Breast epithelium (tissue), 4 donors: ENCODE measurements at places on chromosomes 16 and 17. TPM values are rescaled to one million over a fixed set of nuclear protein-coding genes. Genes with fewer than 3 reads are reported as not detected.

The CIITA gene
- 14.6 TPM for total RNA-seq

The YPEL2 gene
- 33.2 TPM for total RNA-seq

DNA sequence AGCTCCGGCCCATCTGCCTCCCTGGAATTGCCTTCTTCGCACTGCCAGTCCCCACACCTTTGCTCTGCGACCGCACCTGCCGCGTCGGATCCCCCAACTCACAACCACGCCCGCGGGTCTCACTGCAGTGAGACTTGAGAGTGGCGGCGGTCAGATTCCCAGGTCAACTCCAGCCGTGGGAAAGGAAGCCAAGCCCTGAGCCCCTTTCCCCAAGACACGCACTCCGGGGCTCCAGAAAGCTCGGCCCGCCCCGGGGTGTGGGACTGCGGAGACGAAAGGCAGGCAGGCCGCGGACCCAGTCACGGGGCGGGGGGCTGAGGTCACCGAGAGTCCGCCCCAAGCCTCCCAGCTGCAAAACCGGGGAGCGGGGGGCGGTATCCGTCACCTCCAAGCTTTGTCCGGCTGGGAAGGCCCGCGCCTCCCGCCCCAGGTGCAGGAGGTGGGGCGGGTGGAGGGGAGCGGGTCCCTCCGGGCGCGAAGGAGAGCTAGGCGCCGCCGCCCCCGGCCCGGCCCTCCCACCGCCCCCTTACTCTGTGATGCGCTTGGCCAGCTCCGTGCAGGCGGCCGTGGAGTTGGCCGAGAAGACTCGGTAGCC, 615 bp downstream of the PRPSAP1 start:
- no peak for DNase-seq

DNA sequence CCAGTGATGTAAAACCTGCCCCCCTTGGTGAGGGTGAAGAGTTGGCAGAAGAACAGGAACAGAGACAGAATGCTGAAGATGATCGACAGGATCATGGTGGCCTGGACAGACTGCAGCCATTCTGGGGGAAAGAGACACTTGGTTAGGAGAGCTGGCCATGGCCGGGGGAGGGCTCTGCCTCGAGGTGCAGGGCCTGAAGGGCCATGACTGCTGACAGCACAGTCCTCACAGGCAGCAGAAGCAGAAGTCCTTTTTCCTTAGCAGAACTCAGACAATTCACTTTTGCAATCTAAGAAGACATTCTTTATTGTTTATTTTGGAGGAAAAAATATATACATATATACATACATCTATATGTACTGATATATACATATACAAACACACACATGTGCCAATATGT, 25.6 kb downstream of the PMP22 start:
- no peak for DNase-seq

The ZNF821 gene
- 11.1 TPM for total RNA-seq

DNA sequence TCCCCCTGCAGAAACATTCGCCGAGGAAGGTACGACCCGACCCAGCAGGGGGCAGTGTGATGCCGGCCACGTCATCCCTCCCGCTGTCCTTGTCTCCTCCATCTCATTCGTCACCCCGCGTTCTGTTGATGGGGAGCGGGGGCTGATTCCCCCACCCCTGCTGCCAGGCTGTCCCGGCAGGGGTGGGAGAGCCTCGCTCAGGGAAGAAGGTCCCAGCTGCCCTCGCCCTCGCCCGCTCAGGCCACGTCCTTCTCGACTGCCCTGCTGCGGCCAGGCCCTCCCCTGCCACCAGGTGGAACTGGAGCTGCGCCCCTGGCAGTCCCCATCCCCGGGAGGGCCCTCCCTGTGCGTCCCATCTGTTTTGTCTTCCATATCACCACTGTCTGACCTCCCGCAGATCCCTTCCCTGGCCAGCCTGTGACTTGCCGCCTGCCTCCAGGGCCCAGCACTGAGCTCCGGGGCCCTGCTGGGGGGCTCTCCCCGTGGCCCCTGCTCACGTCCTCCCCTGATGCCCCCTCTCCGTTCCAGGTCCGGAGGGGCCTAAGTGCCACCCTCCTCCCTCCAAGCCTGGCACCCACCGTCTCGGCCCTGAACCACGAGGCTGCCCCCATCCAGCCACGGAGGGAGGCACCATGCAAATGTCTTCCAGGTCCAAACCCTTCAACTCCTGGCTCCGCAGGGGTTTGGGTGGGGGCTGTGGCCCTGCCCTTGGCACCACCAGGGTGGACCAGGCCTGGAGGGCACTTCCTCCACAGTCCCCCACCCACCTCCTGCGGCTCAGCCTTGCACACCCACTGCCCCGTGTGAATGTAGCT, 20.6 kb downstream of the ADAM11 start:
- peak; percentile 71 for DNase-seq

- no peak for DNase-seq
Measured at GRCh38 chr17:77631307-77631706, 327.2 kb upstream of the TNRC6C start.

DNA sequence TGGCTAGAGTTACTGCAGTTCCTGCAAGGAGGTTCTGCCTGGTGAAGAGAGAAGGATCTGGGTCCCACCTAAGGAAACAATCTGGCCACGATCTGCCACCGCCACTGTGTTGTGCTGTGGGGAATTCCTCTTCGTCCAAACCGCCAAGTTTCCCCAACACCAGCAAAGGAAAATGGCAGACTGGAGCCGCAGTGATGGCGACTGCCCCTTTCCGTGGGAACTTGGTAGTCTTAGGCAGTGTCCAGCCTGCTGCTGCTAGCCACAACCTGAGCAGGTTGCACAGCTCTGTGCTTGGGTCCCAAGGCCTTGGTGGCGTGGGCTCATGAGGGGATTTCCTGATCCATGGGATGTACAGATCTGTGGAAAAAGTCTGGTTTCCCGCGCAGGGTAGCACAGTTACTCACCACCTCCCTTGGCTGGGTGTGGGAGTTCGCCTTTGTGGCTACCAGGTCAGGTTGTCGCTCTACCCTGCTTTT, 28.6 kb downstream of the NFATC3 start:
- no peak for DNase-seq

DNA sequence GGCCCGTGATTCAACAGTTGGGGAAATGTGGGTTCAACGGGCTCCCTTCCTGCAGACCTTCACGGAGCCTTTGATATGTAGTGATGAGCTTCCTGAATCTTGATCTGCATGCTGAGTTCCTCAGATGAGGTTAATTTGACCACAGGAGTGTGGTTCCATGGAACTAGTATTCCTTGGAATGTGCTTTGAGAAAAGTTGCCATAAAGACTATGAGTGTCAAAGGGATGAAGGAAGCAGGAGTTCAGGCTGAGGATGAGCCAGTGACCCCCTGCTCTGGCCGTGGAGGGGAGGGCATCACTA, 229.2 kb downstream of the MSI2 start:
- no peak for DNase-seq

The WSCD1 gene
- total RNA-seq: 2.0 TPM

DNA sequence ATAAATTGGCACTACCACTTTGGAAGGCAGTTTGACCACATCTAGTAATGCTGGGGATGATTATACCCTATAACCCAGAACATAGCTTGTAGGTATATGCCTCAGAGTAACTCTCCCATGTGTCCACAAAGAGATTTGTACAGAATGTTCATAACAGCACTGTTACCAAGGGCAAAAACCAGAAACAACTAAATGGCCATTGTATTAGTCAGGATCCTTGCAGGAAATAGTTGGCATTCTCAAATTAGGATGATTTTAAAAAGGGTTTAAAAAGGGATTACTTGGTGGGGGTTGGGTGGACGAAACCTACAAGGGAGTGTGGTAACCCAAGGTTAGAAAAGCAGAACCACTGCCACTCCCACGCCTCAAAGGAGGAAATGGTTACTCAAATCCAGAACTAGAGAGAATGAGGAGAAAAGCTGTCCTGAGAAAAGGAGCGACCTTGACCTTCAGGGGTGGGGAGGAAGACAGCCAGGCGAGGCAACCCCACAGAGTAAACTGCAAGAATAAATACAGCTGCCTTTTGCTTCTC, 2.1 kb downstream of the CPPED1 start:
- DNase-seq: peak; percentile 29

GRCh38 chr16:11583889-11584565, 2.7 kb downstream of the LITAF start:
- peak; percentile 50 for DNase-seq
